BJ (cell line): ENCODE measurements at places on chromosomes 2 and 18. TPM values are rescaled to one million over a fixed set of nuclear protein-coding genes. Genes with fewer than 3 reads are reported as not detected.

Gene DSC1
- polyA plus RNA-seq = not detected in 2 replicates

Gene RAPGEF4
- polyA plus RNA-seq = 0.42 and 0.60 TPM in 2 replicates

Gene SLC5A7
- polyA plus RNA-seq = not detected in 2 replicates

Gene UNC80
- not detected in 2 replicates for polyA plus RNA-seq

Gene FAM161A
- polyA plus RNA-seq = 0.20 and 0.33 TPM in 2 replicates

Gene COL6A3
- polyA plus RNA-seq = 522 and 695 TPM in 2 replicates

Gene VWC2L
- polyA plus RNA-seq = not detected in 2 replicates

Gene COL3A1
- polyA plus RNA-seq = 1,215 and 1,450 TPM in 2 replicates

Gene MMADHC
- polyA plus RNA-seq = 72.6 and 134 TPM in 2 replicates

Gene MYO7B
- polyA plus RNA-seq = 0.07 and 0.36 TPM in 2 replicates

Gene GKN2
- polyA plus RNA-seq = not detected in 2 replicates

Gene ORC4
- 12.7 and 34.8 TPM in 2 replicates for polyA plus RNA-seq

Gene CD28
- not detected in 2 replicates for polyA plus RNA-seq

Gene IL36G
- not detected in 2 replicates for polyA plus RNA-seq

DNA sequence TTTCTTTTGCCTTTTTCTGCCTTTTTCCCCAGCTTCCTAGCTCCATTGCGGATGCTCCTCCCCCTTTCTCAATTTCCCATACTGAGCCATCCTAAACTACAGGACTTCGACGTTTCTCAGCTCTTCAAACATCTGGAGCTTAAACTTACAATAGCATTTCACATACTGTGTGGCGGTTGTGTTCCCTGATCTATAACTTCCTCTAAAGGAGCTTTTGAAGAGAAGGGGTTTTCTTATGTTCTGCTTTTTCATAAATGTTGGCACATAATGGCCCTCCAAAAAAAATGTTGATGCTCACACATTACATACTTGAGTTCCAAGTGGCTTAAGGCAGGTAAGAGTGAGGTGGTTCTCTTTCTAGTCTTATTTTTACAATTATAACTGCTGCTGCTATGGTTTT is 87.4 kb downstream of the RNF144A start:
- DNase-seq = no peak

- DNase-seq = no peak
Measured at GRCh38 chr2:20172273-20173055, 52.5 kb downstream of the SDC1 start.

DNA sequence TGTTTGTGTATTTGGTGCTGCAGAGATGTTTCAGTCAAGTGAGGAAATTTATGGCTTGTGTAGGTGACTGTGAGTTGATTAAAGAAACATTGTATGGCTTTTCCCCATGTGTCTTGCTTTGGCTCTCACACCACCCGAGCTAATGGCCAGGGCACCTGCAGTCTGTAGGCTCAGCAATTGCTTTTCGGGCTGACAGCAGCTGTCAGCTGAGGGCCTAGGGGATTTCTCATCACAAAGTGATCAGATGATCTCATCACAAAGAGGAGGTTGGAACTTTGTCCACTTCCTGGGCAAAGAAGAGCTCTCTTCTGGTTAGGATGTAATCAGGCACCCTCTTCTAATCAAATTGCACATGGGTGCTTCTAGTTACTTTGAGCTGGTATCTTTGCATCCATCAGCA is 632.2 kb downstream of the SLC4A3 start:
- no peak for DNase-seq

GRCh38 chr2:64825831-64826491 is 163.2 kb upstream of the SLC1A4 start:
- no peak for DNase-seq

DNA sequence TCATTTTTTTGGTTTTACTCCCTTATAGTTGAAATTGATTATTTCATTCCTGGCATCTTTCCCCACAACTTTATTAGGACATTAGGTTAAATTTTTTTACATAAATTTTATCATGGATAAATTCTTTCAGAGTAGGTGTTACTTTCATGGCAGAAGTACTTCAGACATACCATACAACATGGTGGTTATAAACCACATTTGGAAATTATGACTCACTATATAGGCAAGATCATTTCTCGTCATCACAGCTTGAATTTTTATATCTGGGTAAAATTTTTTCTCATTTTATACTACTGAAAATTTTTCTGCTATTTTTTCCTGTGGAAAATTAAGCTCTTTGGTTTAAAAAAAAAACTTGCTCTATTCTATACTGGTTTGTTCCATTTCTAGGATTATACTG is 111.9 kb upstream of the COL5A2 start:
- no peak for DNase-seq

DNA sequence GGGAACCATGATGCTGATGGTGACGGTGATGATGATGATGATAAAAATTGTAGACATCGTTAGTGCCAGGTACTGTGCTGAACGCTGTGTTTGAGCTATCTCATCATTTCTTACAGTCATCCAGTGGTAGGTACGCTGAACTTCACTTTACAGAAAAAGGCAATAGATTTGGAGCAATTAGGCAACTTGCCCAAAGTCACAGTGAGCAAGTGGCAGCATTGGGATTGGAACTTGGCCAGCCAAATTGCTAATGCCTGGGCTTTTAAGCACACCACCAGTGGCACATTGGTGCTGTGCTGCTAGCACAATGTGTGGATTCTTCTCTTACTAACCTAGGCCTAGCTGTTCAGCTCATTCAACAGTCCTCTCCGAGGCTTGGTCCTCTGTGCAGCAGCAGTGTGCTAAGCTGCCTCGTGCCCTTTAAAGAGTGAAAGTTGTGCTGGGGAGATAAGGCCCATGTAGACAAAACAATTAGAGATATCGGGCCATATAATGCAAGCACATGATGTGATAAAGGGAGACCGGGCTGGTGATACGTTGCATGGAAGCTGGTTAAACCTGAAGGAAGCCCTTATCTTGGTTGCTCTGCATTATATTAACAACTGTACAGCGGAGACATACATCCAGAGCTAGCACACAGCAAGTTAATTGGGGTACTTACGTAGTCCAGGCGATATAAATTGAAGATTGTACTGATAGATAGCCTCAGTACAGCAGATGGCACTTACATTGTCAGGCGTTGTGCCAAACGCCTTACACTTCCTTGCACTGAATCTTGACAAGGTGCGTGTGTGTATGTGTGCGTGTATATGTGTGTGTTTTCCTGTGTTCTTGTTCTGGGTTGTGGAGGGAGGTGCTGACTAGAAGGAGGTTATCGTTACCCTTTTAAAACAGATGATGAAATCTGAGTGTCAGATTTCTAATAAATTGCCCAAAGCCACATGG is 28.4 kb downstream of the HK2 start:
- no peak for DNase-seq

DNA sequence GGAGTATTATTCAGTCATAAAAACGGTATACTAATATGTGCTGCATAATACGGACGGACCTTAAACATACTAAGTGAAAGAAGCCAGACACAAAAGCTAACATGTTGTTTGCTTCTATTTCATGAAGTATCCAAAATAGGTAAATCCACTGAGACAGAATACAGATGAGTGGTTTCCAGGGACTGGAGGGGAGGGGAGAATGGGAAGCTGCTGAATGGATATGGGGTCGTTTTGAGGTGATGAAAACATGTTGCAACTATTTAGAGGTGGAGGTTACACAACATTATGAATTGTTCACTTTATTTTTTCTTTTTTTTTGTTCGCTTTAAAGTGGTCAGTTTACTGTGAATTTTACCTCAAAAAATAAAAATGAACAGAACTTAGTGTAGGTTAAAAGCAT is 52.9 kb downstream of the RAB10 start:
- DNase-seq = no peak

DNA sequence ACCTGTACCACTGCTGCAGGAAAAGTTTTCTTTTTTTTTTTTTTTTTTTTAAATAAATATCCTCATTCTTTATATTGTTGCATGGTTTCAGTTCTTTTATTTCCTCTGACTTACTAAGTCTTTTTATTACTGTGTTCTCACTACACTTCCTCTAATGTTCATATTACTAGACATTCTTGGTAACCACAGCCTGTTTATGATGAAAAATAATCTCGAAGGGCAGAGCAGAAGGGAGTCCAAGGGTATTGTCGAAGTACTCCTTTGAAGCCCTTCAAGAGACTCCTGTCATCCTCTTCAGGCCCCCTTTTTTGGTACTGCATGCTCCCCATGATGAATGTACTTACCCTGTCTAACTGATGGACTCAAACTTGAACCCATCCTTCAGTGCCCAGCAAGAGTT is 61.2 kb downstream of the RND3 start:
- no peak for DNase-seq

DNA sequence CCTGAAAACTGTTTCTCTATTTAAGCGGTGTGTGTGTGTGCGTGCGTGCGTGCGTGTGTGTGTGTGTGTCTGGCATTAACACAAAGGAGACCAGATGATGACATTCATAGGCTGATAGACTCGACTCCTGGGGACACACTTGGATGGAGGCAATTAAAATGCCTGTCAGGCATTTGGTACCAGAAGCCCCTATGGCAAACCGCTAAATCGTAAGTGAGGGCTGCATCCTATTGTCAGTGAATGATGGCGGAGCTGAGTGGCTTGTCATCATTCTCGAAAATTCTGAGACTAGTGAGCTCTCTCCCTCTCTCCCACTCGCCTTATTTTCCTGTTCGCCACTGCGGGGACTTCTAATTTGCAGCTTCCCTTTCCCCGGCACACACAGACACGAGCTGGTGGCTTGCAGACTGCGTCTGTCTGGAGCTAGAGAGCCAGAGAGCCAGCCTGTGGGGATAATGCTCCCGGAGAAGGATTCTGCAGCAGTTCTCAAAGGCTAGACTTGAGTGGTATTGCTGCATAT is 155.4 kb downstream of the MAP2 start:
- no peak for DNase-seq

- DNase-seq = no peak
Measured at GRCh38 chr2:172861098-172861497, 125.5 kb downstream of the RAPGEF4 start.

GRCh38 chr2:32851777-32852439 is 94.8 kb upstream of the LTBP1 start:
- DNase-seq = no peak

DNA sequence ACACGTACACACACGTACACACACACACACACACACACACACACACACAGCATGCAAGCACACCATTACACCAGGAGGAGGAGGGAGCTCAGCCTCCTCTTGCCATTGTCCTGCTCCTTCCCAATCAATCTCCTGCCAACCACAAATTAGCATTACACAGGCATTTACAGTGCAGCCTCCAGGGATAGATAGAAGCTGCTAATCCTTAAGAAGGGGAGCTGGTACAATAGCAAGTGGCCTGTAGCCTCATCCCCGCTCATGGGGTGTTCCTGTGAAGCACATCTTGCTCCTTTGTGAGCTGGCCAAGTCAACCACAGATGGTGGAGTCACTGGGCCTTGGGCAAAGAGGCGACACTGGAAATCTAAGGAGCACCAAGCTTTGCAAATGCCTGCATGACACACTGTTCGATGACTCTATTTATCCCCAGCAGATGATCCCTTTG is 110.3 kb upstream of the PKDCC start:
- no peak for DNase-seq

- no peak for DNase-seq
Measured at GRCh38 chr18:36378205-36378604, 80.7 kb downstream of the FHOD3 start.

DNA sequence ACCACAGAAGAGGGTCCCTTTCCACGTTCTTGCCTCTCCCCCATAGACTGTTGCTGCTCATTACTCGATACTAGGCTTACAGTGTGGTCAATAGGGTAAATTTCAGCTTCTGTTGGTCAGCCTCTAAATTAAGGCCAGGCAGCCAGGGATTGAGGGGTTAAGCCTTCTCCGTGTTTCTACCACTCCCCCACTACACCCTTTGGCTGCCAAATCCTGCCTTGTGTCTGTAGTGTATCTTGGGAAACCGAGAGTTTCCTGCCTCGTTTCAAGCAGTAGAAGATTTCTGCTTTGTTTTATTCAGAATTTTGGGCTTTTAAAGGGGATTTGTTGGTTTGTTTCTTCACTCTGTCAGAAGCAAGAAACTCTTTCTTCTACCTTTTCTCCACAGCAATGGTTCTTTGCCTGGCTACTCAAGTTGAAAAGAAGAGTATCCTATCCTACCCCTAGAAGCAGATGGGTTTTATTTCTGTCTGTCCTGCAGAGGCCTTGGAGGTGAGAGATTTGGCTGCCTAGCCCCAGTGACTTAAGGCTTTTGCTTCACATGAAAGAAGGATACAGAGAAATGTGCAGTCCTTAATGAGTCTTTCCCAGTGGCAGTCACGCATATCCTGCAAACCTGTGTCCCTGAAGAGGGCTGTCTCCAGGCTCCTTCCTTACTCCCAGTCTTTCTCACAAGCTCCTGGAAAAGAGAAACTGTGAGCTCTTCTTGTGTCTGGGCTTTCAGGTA is 261.5 kb upstream of the TANK start:
- no peak for DNase-seq

DNA sequence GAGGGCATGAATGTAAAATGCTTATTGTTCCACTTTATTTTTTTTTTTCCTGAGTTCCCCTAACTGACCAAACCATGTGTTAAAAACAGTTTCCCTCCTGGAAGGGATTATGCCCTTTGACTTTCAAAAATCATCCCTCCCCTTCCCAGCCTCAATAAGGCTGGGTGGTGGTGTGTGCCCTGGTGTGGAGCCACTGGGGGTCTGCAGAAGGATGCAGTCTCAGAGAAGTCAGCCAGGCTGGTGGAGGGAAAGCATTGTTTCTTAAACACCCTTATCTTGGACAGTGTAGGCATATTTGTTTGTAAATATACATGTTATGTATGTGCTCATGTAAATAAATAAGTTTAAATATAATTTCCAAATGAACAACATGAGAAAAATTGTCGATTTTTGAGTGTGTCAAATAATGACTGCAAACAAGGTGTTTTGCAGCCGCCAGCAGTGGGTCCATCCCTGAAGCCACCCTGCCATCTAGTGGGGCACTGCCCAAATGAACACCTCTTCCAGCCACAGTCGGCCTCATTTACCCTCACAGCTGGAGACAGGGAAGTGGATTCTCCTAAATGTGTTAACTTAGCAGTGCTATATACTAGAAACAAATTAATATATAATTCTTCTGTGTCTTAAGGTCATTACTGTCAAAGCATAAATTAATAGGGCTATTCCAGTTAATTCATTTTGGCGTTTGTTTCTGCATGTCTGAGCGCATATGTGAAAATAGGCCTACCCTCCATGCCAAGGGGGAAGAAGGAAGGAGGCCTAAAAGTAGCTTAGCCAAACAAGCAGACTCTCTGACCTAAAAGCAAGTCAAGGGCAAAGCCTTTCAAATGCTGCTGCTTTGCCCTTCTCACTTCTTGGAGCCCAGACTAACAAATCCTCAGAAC is 209.6 kb upstream of the PIK3C3 start:
- DNase-seq = no peak

- no peak for DNase-seq
Measured at GRCh38 chr2:106044021-106044420, 150.1 kb downstream of the UXS1 start.

DNA sequence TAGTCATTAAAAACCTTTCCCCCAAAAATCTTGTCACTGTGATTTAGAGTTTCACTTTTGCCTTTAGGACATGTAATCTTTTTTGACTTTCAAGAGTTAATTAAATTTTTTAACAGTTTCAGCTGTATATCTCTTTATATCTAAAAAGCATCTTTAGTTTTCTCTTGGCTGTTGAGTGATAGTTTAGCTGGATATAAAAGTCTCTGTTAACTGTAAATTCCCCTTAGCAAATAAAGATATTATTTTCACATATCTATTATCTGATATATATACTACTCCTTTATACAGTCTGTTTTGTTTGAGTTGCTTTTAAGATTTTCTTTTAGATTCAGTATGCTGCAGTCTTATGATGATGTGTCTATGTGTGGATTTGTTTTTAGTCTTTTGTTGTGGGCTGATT is 98.9 kb upstream of the CNGA3 start:
- no peak for DNase-seq
